ENCODE measurements at places on chromosomes 6 and 20.

GRCh38 chr20:24842918-24843715, 106.0 kb upstream of the CST7 start:
- DNase-seq: no peak

DNA sequence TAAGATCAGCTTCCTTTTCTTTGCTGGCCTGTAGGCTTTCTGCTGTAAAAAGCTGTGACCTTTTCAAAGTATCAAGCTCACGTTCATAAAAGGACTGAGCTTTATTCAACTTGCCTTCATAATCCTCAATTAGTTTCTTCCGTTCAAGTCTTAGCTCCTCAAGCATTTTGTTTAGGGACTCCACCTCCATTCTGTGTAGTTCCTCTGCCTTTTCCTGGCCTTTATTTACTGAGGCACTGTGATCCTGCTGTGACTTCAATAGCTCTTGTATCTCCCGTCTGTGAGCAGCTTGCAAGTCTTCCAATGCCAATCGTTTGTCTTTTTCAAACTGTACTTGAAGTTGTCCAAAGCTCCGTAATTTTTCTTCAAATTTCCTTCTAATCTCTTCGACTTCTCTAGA, 54.4 kb downstream of the FAM184A start:
- no peak for DNase-seq

DNA sequence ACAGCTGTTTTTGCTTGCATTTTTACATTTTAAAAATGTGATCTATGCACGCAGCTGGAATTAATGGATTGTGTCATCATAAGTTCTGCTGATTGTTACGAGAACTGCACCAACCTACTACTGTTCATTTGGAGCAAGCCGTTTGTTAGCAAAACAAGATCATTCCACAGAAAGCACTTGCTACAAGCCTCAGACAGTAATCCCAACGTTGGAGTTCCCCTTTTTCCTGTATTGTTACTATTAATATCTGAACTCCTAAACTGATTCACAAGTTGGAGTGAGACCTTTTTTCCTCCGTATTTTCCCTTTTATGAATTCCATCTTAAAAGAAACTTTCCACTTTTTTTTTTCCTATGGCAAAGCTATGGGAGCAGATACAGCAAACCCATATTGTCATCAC, 3.5 kb downstream of the TENT5A start:
- DNase-seq: no peak

DNA sequence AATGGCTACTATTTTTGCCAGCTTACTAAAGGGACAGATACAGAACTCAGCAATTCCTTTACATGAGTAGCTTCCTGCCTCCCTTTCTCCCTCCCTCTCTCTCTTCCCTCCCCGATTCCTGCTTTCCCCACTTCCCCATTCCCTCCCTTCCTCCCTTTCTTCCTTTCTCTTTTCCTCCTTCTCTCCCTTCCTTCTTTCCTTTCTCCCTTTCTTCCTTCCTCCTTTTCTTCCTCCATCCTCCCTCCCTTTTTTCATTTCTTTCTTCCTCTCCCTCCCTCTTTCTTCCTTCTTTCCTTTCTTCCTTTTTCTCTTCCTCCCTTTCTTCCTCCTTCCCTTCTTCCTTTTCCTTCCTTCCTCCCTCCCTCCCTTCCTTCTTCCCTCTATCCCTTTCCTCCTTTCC, 178.1 kb downstream of the RNF144B start:
- DNase-seq: no peak

DNA sequence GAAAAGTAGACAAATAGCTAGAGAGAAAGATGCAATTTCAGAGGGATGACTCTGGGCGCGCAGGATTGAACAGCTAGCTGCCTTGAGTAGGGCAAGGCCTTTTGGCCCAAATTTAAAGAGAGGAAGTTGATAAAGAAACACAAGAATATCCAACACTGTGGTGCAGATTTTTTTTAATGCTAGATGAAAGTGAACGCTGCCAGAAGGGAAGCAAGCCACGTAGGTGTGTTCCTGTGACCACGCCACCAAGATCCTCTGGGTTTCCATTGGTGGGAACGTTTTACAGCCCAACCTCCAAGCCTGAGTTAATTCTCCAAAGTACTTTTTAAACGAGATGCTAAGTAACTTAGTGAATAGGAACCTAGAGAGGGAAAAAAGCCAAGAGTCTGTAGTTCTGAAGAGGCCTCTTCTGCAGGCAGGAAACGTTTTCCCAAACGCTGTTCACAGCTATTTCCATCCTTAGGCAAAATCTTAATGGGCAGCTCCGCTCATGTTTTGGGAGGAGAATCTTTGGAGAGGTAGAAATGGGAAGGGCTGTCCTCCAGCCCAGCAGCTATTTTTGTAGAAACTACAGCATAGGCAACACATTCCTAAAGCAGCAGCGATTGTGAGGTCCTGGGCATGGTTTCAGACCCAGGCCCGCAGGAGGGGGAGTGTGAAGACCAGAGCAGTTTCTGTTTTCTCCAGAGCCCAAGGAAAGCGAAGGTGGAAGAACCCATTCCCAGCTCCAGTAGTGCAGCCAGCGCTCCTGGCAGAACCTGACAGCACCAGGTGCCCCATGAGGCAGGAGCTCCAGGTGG, 8.2 kb downstream of the LY86 start:
- no peak for DNase-seq

- DNase-seq: no peak
These were observed 4.9 kb downstream of the NKAIN2 start for GRCh38 chr6:123808556-123808955.

All from astrocyte of the spinal cord (primary cell).